ENCODE measurements at places on chromosomes 2 and 18. TPM values are rescaled to one million over a fixed set of nuclear protein-coding genes. Genes with fewer than 3 reads are reported as not detected.

The IL36B gene
- not detected for total RNA-seq

- DNase-seq: no peak
These were observed 93.3 kb upstream of the CDC42EP3 start for GRCh38 chr2:37764739-37765138.

The PARD3B gene
- total RNA-seq: 48.1 TPM

The ANKRD53 gene
- total RNA-seq: 1.4 TPM

Data from posterior vena cava (tissue), 2 donors.